Progenitor cell of endocrine pancreas (in vitro differentiated cells): ENCODE measurements at places on chromosomes 16 and 17. TPM values are rescaled to one million over a fixed set of nuclear protein-coding genes. Genes with fewer than 3 reads are reported as not detected.

DNA sequence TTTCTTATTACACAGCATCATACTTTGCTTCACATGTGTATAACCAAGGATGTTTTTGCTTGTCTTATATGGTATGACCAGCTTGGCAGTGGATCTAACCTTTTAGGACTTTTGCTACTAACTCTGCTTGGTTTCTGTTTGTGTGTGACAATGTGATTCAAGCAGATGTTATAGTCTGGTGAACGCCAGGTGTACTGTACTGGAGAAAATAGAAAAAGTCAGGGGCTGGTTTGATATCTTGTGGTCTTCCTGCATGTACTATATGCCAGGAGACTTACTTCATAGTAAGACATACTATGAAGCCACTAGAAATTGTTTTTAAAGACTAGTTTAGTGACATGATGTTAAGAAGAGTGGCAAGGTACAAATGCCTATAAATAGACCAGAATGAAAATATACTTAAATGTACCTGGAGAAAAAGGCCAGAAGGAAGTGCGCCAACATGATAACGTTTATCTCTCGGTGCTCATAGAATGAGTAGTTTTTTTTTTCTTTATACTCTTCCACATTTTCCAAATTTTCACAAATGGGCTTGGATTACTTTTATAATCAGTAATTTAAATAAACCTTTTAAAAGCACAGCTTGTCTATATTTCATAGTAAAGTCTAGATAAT lies 112.3 kb downstream of the PRKCA start:
- no peak overlapping the region for H3K4me3 ChIP-seq
- no peaks in the 10 kb centered on the region for H3K27me3 ChIP-seq
- no peaks in the 10 kb centered on the region for H3K36me3 ChIP-seq

GRCh38 chr17:67636834-67637520 lies 80.8 kb upstream of the NOL11 start:
- DNase-seq = no peak
- peaks cover 34% of the 10 kb centered on the region for H3K4me1 ChIP-seq
- no peaks in the 10 kb centered on the region for H3K27me3 ChIP-seq
- H3K4me3 ChIP-seq = no peak overlapping the region
- peak overlapping the region; percentile 65 for H3K27ac ChIP-seq
- peaks cover 22% of the 10 kb centered on the region for H3K36me3 ChIP-seq

DNA sequence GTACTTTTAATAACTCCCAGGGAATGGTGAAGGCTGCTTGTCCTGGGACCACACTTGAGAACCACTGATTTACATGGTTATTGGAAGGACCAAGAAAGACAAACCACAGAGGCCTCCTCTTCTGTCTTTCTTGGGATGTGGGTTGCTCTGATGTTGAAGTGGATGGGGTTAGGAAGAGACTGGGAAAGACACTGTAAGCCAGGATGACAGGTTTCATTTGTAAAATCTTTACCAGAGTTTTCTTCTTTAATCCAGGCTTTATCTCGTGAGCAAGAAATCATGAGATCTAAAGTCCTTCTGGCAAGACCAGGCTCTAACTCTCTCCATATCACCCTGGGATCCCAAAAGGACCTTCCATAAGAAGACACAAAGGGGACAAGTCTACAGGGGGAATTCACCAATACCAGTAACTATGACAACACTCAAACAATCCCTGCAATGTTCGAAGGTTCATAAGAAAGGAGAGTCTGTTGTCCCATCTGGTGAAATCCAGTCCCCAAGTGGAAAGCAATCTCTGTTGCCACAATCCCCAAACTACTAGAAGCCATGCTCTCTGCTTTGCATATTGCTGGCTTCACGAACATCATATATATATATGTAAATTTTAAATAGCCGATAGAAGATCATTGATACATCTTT lies 44.8 kb upstream of the CDRT4 start:
- H3K27ac ChIP-seq = no peak overlapping the region
- no peak for DNase-seq
- H3K4me3 ChIP-seq = no peak overlapping the region
- no peaks in the 10 kb centered on the region for H3K27me3 ChIP-seq

DNA sequence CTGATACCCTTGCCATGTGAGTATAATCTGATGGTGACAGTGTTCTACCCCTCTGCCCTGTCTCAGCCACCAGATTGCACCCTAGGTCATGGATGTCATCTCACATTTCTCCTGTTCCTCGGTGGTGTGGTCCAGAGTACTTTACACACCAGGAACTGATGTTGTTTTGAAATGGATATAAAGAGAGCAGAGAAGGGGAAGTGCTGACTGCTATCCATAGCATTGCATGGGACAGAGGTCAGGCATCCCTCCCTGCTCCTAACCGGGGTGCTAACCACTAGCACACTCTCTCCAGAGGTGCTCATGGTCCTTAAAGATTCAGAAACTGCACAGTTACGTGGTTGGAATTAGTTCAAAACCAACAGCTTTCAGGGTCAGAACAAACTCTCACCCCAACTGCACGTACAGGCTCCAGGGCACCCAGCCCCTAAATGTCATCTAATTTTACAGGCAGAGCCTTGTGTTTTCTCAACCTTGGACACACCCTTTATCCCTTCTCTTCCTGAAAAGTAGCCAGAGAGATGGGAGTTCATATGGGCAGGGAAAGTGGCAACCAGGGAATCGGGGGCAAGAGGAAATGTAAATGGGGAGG lies 16.3 kb downstream of the TTLL6 start:
- H3K27me3 ChIP-seq = peaks cover 16% of the 10 kb centered on the region
- DNase-seq = no peak
- H3K36me3 ChIP-seq = no peaks in the 10 kb centered on the region
- no peak overlapping the region for H3K27ac ChIP-seq
- H3K4me3 ChIP-seq = no peak overlapping the region

DNA sequence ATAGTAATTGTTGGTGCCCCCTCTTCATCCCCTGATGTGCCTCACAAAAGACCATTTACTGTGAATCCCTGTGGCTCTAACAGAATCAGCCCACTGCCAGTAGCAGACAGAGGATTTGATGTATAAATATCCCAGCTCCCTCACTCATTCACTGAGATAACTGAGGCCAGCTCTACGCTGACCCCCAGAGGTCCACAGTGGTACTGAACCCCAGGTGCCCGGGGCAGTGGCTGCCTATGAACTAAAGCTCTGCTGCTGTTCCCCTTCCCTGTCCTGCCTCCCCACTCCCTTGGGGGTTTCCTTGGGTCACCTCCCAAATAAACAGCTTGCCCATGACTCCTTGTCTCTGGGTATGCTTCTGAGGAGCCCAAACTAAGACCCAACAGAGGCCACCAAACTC lies 295.8 kb downstream of the FOXL1 start:
- H3K27ac ChIP-seq = peak overlapping the region; percentile 10
- no peak for DNase-seq
- peaks cover 42% of the 10 kb centered on the region for H3K27me3 ChIP-seq

GRCh38 chr17:48757524-48757961 lies 29.0 kb upstream of the HOXB13 start:
- no peak overlapping the region for H3K4me3 ChIP-seq
- no peaks in the 10 kb centered on the region for H3K36me3 ChIP-seq
- no peak for DNase-seq
- no peak overlapping the region for H3K27ac ChIP-seq

GRCh38 chr16:8571061-8571596 lies 19.2 kb downstream of the TMEM114 start:
- H3K4me3 ChIP-seq = peak overlapping the region; percentile 31
- H3K27me3 ChIP-seq = peaks cover 6% of the 10 kb centered on the region
- H3K27ac ChIP-seq = peak overlapping the region; percentile 97

DNA sequence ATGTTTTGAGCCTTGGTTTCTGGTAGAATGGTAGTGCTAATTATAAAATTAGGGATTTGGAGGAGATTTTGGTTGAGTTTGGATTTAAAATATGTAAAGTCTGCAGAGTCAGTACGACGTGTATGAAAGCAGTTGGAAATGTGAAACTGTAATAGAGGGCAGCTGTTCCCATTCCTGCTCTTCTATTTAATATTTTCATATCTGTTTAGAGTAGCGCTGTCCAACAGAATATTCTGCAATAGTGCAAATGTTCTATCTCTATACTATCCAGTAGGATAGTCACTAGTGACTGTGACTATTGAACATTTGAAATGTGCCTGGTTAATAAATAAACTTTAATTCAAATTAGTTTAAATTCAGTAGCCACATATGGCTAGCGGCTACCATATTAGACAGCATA lies 443.4 kb upstream of the SOX9 start:
- DNase-seq = no peak
- H3K27ac ChIP-seq = no peak overlapping the region
- H3K4me1 ChIP-seq = peaks cover 12% of the 10 kb centered on the region
- no peak overlapping the region for H3K4me3 ChIP-seq

DNA sequence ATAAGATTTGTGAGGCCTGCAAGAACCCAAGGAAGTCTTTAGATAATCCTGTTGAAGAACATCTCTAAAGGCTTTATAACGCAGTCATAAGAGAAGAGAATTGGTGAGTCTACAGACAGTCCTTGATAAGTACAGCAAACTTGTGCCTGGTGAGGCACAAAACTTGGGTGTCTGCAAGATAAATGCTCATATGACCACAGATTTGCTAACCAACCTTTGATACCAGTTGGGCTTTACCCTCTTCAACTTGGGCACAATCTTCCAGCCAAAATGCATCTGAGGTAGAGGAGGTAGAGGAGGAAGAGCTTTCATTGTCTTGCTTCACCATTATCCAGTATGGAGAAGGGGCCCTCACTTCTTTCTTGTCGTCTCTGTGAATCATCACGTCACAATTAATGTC lies 16.9 kb downstream of the PDZD9 start:
- H3K4me3 ChIP-seq = no peak overlapping the region
- H3K27ac ChIP-seq = no peak overlapping the region
- DNase-seq = no peak
- no peaks in the 10 kb centered on the region for H3K4me1 ChIP-seq
- H3K36me3 ChIP-seq = peaks cover 15% of the 10 kb centered on the region

DNA sequence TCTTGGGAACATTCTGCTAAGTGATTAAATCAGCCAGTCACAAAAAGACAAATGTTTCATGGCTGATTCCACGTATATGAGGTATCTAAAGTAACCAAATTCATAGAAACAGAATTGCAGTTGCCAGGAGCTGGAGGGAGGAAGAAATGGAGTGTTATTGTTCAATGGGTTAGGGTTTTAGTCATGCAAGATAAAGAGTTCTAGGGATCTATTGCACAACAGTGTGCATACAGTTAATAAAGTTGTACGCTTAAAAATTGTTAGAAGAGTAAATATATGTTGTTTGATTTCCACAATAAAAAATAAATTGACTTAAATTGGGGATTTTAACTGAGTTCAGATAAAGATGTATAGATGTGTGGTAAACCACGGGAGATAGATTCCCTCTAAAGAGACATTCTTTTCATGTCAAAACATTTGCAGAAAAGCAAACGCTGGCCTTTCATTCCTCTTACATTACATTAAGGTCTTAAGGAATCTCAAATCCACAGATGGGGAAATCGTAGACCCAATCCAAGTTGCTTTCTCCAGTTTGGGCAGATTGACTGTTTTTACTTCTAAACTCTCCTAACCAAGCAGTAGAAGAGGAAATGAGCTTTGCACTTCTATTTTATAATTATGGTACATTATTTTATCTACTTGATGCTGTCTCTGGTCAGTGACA lies 4.6 kb downstream of the PRDM7 start:
- peaks cover 44% of the 10 kb centered on the region for H3K27me3 ChIP-seq
- no peak for DNase-seq
- H3K36me3 ChIP-seq = no peaks in the 10 kb centered on the region
- no peak overlapping the region for H3K4me3 ChIP-seq

- DNase-seq = no peak
- H3K4me3 ChIP-seq = no peak overlapping the region
- H3K27me3 ChIP-seq = no peaks in the 10 kb centered on the region
- no peaks in the 10 kb centered on the region for H3K36me3 ChIP-seq
- H3K27ac ChIP-seq = peak overlapping the region; percentile 44
These were observed 34.8 kb downstream of the SOST start for GRCh38 chr17:43723697-43724359.

GRCh38 chr17:55023626-55024025 lies 55.1 kb downstream of the STXBP4 start:
- peaks cover 19% of the 10 kb centered on the region for H3K36me3 ChIP-seq
- DNase-seq = no peak
- no peak overlapping the region for H3K4me3 ChIP-seq
- H3K4me1 ChIP-seq = no peaks in the 10 kb centered on the region

DNA sequence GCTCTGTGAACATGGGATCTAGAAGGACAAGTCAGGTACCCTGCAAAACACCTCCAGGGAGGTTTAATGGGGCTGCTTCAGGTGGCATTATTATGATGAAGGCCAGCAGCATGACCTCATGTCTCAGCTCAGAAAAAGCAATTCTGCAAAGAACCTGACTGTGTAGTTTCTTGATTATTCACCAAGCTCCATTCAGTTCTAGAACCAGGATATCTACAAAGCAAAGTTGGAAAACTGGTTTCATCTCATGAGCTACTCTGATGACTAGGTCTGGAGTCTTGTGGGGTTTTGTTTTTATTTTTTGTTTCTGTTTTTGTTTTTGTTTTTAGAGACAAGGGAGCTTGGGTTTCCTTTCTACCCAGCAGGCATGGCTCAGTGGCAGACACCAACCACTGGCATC lies 19.0 kb upstream of the LRRC37A3 start:
- H3K27me3 ChIP-seq = peaks cover 6% of the 10 kb centered on the region
- DNase-seq = no peak
- H3K4me3 ChIP-seq = no peak overlapping the region
- no peaks in the 10 kb centered on the region for H3K4me1 ChIP-seq

GRCh38 chr17:4019275-4019674 lies 55.0 kb upstream of the ATP2A3 start:
- no peak overlapping the region for H3K4me3 ChIP-seq
- no peaks in the 10 kb centered on the region for H3K27me3 ChIP-seq
- H3K4me1 ChIP-seq = no peaks in the 10 kb centered on the region
- H3K27ac ChIP-seq = no peak overlapping the region
- DNase-seq = no peak

GRCh38 chr16:23607726-23608125 lies 11.6 kb upstream of the NDUFAB1 start:
- H3K27me3 ChIP-seq = no peaks in the 10 kb centered on the region
- no peaks in the 10 kb centered on the region for H3K4me1 ChIP-seq
- no peak overlapping the region for H3K4me3 ChIP-seq
- no peak overlapping the region for H3K27ac ChIP-seq
- no peak for DNase-seq
- peaks cover 3% of the 10 kb centered on the region for H3K36me3 ChIP-seq

DNA sequence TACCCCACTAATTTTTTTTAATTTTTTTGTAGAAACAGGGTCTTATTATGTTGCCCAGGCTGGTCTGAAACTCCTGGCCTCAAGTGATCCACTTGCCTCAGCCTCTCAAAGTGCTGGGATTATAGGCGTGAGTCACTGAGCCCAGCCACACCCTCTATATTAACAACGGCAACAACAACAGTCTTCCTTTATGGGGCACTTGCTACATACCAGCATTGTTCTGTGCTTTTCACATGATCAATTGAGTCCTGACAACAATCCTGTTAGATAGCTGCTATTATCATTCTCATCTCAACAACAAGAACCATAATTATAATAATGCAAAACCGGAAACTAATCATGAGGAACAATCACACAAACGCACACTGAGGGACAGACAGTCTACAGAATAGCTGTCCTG lies 12.6 kb upstream of the ARL5C start:
- no peak overlapping the region for H3K27ac ChIP-seq
- peaks cover 13% of the 10 kb centered on the region for H3K36me3 ChIP-seq
- no peaks in the 10 kb centered on the region for H3K27me3 ChIP-seq
- no peak overlapping the region for H3K4me3 ChIP-seq
- no peaks in the 10 kb centered on the region for H3K4me1 ChIP-seq

Gene DNASE1L2
- 1.7 and 2.1 TPM in 2 replicates for total RNA-seq

Gene CCDC40
- total RNA-seq = 26.9 and 28.0 TPM in 2 replicates

Gene NLRC3
- total RNA-seq = 0.14 and 0.38 TPM in 2 replicates

Gene ABCA5
- 10.9 and 12.7 TPM in 2 replicates for total RNA-seq
